NCI-H526 (cell line): ENCODE measurements at places on chromosomes 12 and 14.

- DNase-seq: no peak
These were observed 119.1 kb upstream of the ATXN7L3B start for GRCh38 chr12:74418573-74418972.

DNA sequence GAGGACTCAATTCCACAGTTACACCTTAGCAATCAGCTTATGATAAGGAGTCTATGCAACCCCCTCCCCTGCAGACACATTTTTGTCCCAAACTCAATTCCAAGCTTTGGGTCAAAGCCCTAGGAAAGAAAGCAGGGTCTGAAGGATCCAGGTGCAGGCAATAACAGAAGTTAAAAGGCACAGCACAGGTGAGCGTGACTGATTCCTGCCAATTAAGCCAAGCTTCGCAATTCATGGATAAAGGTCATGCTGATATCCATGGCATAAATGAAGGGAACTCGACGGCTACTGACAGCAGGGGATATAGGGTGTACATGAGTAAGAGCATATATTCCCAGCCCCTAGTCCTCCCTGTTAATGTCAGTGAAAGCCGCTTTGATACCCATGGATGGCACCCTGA is 39.3 kb downstream of the C12orf56 start:
- DNase-seq: no peak

GRCh38 chr14:105167303-105168092 is 1.1 kb downstream of the JAG2 start:
- DNase-seq: peak; percentile 77

DNA sequence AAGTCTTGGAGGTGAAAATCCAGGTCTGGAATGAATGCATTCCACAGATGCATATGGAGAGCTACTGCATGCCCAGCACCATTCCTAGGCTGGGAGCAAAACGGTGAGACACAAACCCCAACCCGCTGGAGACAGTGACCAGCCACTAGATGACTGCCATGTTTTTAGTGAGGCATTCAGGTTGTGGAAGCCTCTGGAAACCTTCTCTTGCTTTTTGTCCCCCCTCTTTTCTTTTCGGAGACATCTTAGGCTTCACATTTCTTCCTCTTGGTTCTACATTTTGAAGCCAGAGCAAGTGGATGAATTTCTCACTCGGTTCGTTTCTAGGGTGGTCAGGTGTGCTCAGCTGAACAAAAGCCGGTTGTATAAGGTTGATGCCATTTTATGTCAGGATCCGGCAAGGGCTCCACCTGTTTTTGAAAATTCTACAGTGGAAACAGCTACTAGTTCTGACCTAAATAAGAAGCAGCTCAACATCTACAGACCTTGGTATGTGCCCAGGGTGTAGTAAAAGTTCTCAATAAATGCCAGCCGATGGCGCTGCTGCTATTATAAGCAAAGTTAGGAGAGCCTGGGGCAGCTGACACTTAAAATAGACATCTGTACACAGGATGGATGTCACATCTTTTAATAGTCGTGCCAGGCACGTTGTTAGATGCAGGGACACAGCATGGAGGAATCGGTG is 1.8 kb upstream of the ZNF839 start:
- peak; percentile 72 for DNase-seq

GRCh38 chr12:102483466-102483865 is 3.1 kb upstream of the IGF1 start:
- no peak for DNase-seq

DNA sequence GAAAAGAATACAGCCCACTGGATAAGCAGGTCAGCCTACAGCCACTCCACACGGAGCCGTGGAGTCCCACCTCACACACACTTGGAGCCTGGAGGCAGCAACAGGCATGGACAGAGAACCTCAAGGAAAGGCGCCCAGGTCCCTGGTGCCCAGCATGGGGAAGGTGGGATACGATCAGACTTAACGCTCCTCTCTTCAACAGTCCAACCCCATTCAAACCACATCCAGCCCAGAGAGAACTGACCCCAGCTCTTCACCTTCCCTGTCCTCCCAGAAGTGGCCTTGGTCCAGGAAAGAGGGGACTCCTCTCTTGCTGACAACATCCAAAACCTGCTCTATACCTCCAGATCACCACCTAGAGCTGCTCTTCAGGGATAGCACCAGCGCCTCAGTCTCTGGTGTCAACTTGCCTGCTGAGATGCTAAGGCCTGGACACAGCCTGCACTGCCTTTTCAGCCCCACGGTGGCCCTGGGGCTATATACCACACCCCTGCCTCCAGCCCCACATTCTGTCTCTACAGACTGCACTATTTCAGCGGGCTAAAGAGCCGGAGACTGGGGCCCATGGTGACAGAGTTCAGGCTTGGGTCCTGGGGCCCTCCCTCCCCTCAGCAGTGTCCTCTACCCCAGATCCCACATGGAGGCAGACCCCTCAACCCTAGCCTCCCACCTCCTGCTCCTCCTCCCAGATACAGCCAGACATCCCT is 7.0 kb downstream of the ADCY6 start:
- DNase-seq: no peak
